PC-3 (cell line): ENCODE measurements at places on chromosomes 13 and 19. TPM values are rescaled to one million over a fixed set of nuclear protein-coding genes. Genes with fewer than 3 reads are reported as not detected.

The APOC4 gene
- total RNA-seq: not detected in 2 replicates

The KCNC3 gene
- total RNA-seq: 3.1 and 3.6 TPM in 2 replicates

The SLITRK5 gene
- total RNA-seq: 0.17 and 0.18 TPM in 2 replicates

The MIR17HG gene
- 5.5 and 5.6 TPM in 2 replicates for total RNA-seq

The CRLF1 gene
- 0.23 and 2.6 TPM in 2 replicates for total RNA-seq

The ERVK3-1 gene
- total RNA-seq: 104 and 116 TPM in 2 replicates

The MUC16 gene
- total RNA-seq: 0.15 and 0.52 TPM in 2 replicates

The TRAPPC6A gene
- total RNA-seq: 18.3 and 23.2 TPM in 2 replicates

The RNF17 gene
- total RNA-seq: not detected in 2 replicates

The EPN1 gene
- 203 and 240 TPM in 2 replicates for total RNA-seq
